CD4-positive, alpha-beta T cell treated with Interleukin-15 for 4 hours (primary cell): ENCODE measurements at places on chromosomes 3 and 15.
A peak's percentile ranks its signal among the peaks of the same experiment; 100 is the strongest.

GRCh38 chr3:23999012-23999641, 54.0 kb downstream of the NR1D2 start:
- DNase-seq: peak; percentile 51

DNA sequence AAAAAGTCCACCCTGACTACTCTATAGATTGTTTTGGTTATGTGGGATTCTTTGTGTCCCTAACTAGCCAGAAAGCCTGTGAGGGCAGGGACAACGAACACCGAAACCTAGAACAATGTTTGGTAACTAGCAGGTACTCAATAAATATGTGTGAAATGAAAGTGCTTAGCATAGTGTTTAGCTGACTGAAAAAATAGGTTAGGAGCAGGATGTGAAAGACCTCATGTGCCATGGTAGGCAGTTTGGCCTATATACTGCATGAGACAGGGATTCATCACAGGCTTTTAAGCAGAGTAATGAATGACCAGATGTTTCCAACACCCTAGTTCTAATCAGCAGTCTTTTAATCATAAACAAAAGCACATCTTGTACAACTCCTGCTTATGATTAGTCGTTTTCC, 64.2 kb downstream of the MYO5A start:
- peak; percentile 36 for DNase-seq

- no peak for DNase-seq
These were observed 49.1 kb downstream of the TRANK1 start for GRCh38 chr3:36895496-36896409.

GRCh38 chr3:150414959-150415358, 6.9 kb downstream of the TSC22D2 start:
- no peak for DNase-seq

- no peak for DNase-seq
These were observed 21.4 kb upstream of the SRP14 start for GRCh38 chr15:40060236-40060961.

GRCh38 chr15:34663101-34663500, 79.7 kb upstream of the GOLGA8B start:
- no peak for DNase-seq

DNA sequence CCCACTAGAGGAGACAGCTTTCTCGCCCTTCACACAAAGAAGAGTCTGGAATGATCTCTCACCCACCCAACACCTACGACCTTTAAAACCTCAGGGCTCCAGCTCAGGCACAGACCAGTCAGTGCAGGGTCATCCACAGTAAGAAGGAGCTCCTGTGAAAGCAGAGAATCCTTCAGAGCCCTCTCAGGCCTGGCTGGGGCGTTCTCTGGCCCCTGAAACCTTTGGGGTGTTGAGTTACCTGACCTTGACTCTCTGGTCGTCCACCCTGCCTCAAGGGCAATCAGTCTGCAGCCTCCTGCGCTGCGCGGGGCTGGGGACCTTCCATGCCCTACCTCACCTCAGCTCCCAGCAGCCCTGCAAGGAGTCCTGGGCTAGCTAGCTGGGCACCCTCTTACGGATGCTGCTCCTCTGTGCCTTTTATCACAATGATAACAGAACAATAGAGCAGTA, 106.2 kb downstream of the ADCY5 start:
- DNase-seq: no peak

DNA sequence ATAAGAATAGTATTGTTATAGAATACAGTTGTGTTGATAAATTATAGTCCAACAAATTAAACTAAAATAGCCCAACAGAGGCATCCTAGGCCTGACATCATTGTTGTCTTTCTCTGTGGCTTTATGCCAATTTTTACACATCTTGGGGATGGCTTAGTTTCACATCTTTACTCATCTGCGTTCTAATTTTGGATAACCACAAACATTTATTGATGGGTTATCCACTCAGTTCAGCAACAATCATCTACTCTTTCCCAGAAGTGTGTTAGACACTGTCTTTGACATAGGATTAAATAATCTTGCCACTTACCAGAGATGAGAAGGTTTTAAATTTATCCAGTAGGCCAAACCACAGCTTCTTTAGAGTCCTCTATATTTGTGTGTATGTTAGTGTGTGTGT, 120.8 kb upstream of the PHLDB2 start:
- DNase-seq: no peak

DNA sequence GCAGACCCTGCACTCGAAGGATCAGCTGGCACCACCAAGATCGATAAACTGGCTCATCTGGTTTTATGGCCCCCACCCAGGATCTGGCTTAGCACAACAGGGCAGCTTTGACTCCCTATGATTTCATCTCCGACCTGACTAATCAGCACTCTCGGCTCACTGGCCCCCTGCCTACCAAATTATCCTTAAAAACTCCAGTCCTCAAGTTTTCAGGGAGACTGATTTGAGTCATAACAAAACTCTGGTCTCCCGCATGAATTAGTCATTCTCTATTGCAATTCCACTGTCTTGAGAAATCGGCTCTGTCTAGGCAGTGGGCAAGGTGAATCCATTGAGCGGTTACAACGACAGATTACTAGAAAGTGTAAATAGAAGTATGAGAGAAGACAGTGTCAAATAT, 521.9 kb upstream of the RGMA start:
- no peak for DNase-seq

- DNase-seq: no peak
These were observed 131.1 kb upstream of the ABHD17C start for GRCh38 chr15:80564056-80564455.

- DNase-seq: no peak
These were observed 202.9 kb upstream of the PROK2 start for GRCh38 chr3:71987828-71988227.

- DNase-seq: no peak
These were observed 27.7 kb downstream of the PLD1 start for GRCh38 chr3:171782617-171783016.

DNA sequence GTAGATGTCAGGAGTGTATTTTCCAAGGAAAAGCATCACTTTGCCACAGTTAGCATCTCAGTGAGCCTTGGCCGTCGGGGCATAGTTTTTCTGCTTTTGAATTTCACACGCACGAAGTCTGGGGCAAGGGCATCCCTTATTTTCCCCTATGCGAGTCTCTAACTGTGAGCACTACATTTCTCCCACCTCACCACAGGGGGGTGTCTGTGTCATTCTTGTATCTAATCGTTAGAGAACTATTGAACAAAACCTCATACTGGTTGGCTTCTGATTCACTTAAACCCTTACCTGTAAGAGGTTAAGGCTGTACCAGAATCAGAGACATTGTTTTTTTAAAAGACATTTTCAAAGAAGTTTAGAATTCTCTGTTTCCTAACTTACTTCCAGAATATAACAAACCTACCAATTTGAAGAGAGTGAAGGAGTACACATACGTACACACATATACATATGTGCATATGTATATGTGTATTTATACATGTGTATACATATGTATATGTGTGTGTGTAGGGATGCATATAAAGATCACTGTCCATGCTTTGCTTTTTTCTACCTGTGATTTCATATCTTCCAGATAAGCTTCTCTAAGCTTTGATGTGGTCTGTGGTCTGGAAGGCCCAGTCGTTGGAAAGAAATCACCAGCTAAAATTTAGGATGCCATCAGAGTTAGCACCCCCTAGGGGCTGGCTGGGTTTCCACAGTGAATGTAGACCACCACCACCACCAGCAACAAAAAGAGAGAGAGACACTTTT, 49.4 kb downstream of the MYZAP start:
- DNase-seq: no peak

DNA sequence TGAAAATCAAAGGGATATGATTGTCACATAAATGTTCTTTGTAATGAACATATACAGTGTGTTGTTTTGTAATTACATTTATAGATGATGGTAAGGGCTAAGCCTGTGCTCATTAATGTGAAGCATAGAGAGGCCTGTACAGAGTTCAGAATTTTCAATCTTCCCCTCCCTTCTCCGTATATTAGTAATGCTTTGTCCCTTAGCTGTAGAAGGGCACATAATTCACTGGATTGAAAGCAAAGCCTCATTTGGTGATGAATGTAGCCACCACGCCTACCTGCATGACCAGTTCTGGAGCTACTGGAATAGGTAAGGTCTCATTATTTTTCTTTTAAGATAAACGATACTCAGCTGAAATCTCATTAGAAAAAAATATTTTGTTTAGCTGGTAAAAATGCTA, 130.2 kb downstream of the CDIN1 start:
- DNase-seq: no peak

- DNase-seq: no peak
These were observed 312.5 kb downstream of the SHQ1 start for GRCh38 chr3:72535772-72536171.

- DNase-seq: no peak
These were observed 62.8 kb downstream of the POLR2M start for GRCh38 chr15:57769266-57769665.

- no peak for DNase-seq
These were observed 12.6 kb upstream of the SPPL2A start for GRCh38 chr15:50778086-50778485.

DNA sequence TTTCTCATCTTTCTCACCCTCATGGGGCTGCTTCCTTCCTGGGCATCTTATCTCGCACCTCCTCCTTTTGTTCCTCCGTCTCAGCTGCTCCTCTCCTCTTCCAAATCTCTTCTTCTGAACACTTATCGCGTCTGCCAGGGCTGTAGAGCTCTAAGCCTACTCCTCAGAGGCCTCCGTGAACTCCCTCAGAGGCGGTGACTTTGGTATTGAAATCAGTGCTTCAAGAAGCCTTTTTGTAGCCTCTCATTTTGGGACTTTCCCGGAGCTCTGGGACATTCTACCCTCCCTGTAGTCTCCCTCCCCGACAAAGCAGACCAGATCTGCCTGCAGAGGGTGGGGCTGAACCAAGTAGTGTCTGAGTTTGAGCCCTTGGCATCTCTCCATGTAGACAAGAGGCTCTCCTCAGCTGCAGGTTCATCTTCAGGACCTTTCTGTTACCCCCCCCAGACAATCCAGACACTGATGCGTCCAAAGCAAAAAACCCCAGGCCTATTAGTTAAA, 17.5 kb upstream of the CPNE9 start:
- no peak for DNase-seq

DNA sequence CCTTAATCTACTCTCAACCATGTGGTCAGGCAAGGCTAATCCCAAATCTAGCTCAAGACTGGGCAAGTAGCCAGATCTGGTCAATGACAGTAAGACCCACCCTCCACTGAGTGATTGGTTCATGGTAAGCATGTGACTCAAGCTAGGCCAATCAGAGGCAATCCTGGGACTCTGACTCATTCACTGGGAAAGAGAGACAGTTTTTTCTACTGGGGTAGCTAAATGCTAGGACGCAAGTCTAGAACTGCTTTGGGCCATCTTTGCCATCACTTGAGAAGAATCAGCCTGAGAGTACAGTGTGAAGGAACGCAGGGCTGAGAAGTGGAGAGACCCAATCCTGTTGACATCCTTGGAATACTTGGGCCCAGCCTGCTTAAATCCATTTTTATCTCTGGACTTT, 9.4 kb upstream of the RAD18 start:
- no peak for DNase-seq

DNA sequence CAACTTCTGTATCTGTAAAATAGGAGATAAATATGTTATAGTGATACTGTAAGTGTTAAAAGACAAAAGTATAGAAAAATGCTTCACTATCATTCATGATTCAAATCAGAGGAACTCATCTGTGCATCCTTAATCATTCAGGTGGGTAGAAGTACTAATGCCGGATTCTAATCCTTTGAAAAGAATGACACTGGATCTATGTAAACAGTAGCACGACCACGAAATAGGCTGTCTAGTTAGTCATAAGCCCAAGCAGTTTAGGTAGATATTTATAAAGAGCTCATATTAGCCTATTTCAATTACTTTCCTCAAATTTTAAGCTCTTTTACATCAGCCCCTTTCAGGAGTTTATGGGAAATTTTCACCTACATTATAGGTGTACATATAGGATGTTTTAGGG, 437.9 kb downstream of the SOX2 start:
- DNase-seq: no peak

DNA sequence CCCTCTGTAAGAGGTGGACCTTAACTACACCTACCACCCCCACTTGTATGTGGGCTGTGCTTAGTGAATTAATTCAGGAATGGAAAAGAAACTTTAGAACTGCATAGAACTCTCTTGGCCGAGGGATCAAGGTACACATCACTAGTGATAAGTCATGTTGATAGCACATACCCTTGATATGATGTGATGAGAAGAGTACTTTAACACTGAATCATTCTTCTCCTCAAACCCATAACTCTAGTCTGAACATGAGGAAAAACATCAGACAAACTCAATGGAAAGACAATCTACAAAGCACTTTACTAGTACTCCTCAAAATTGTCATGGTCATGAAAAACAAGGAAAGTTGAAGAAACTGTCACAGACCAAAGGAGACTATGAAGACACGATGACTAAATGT, 87.6 kb downstream of the P2RY1 start:
- DNase-seq: no peak

- no peak for DNase-seq
These were observed 18.7 kb downstream of the TRPM1 start for GRCh38 chr15:31082771-31083369.

GRCh38 chr15:69094124-69094921, 66.1 kb upstream of the GLCE start:
- DNase-seq: no peak

- DNase-seq: no peak
These were observed 50.3 kb downstream of the SERPINI1 start for GRCh38 chr3:167785790-167786189.

DNA sequence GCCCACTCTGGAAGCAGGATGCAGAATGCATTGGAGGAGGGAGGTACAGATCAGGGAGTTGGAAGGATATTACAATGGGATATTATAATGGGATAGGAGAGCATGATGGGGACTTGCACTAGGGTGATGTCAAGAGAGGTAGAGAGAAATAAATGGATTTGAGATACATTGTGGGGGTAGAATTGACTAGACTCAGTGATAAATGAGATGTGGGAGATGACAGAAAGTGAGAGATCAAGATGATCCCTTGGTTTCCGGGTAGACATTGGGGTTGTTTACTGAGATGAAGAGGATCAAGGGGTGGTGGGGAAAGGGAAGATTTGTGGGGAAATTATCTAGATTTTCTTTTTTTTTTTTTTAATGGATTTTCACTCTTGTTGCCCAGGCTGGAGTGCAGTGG, 42.7 kb downstream of the BFSP2 start:
- DNase-seq: no peak

DNA sequence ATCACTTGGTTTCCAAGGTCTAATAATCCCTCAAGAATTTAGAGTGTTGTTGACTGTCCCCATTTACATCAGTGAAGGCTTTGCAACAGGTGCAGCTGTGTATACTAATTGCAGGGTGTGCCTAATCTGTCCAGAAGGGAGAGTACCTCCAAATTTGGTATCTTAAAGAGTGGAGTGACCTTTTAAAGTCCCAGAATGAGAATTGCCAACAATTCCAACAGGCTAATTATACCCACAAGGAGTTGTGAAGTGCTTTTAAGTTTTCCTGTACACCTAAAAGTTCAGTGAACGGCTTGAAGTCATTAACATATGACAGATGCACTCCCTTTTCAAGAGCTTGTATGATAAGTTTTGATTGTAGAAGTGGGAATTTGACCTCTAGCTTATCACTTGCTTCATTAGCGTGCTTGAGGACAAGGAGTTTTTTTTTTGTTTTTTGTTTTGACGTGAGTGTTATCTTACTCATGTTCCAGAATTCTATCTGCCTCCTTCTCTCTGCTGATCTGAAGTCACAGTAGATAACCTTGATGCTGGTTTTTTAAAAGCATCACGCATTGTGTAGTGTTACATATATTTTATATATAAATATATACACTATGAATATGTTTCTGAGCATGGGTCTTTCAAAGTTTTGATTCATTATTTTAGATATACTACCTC, 26.3 kb downstream of the CDIN1 start:
- DNase-seq: no peak
